Heart right ventricle (tissue), 16 donors: ENCODE measurements at places on chromosomes 16 and 17. TPM values are rescaled to one million over a fixed set of nuclear protein-coding genes. Genes with fewer than 3 reads are reported as not detected.

MYH13 gene
- not detected for total RNA-seq

IRX5 gene
- 22.7 TPM for total RNA-seq

- no peak overlapping the region for H3K4me3 ChIP-seq
- no peak overlapping the region for H3K27ac ChIP-seq
- no peaks in the 10 kb centered on the region for H3K36me3 ChIP-seq
- DNase-seq, result no peak
- H3K4me1 ChIP-seq, result peaks cover 42% of the 10 kb centered on the region
- H3K27me3 ChIP-seq, result peaks cover 86% of the 10 kb centered on the region
These were observed 2.8 kb downstream of the GRB7 start for GRCh38 chr17:39740357-39741111.

GRCh38 chr16:88994695-88995094, 17.7 kb upstream of the CBFA2T3 start:
- no peaks in the 10 kb centered on the region for H3K36me3 ChIP-seq
- H3K27me3 ChIP-seq, result peaks cover 60% of the 10 kb centered on the region
- no peak overlapping the region for H3K4me3 ChIP-seq
- H3K4me1 ChIP-seq, result no peaks in the 10 kb centered on the region
- no peak for DNase-seq
- H3K27ac ChIP-seq, result no peak overlapping the region

GRCh38 chr17:80031691-80032430, 3.8 kb downstream of the TBC1D16 start:
- DNase-seq, result no peak
- H3K27me3 ChIP-seq, result no peaks in the 10 kb centered on the region
- no peak overlapping the region for H3K27ac ChIP-seq
- peaks cover 12% of the 10 kb centered on the region for H3K4me1 ChIP-seq
